DMS 273 treated with DMSO at 0.1 percent for 48 hours (cell line): ENCODE measurements at places on chromosomes 7 and 10.

- DNase-seq, result peak; percentile 17
These were observed 11.8 kb downstream of the NT5C3A start for GRCh38 chr7:33050535-33051318.

- no peak for DNase-seq
These were observed 27.7 kb downstream of the DENND11 start for GRCh38 chr7:141674171-141674671.

- no peak for DNase-seq
These were observed 17.0 kb upstream of the CASD1 start for GRCh38 chr7:94492601-94493000.

- DNase-seq, result no peak
These were observed 88.8 kb downstream of the OAT start for GRCh38 chr10:124329941-124330340.
